ENCODE measurements at places on chromosomes 7 and 10.
A peak's percentile ranks its signal among the peaks of the same experiment; 100 is the strongest.

GRCh38 chr10:66924674-66925345 is 1.0 kb upstream of the LRRTM3 start:
- DNase-seq, result no peak

GRCh38 chr10:74223755-74224529 is 72.9 kb downstream of the ADK start:
- no peak for DNase-seq

GRCh38 chr7:954330-955238 is at the start of gene ADAP1:
ADAP1 (minus strand) TSS chr7:954680; CDS start chr7:954477, 203 bp downstream.
- no peak for DNase-seq

DNA sequence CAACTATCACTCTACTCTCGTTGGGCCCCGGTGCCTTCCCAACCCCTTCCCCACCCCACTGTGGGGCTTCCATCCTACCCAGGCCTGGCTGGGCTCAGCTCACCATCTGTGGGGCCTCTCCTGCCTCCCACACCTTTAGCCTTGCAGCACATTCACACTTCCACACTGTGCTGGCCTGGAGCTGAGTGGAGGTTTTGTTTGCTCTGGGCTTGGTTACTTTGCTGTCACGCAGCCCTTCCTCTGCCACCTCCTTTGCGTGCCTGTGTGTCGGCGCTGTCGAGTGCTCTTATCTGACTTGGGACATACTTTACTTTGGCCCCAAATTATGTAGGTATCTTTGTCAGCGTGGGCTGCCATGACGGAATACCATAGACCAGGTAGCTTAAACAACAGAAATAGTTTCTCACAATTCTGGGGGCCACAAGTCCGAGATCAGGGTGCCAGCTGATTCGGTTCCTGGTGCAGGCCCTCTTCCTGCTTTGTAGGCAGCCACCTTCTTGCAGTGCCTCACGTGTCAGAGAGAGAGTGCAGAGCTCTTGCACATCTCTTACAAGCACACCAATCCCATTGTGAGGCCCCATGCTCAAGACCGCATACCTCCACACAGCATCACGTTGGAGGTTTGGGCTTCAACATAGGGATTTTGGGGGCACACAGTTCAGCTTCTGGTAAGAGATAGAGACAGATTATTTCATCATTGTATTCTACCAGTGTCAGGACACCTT is 89.0 kb downstream of the CUL1 start:
- DNase-seq, result no peak

- no peak for DNase-seq
Observed at GRCh38 chr7:55470261-55470660, 102.0 kb downstream of the VOPP1 start.

- DNase-seq, result no peak
Observed at GRCh38 chr7:158951725-158952124, 95.4 kb downstream of the DYNC2I1 start.

GRCh38 chr7:78218876-78219275 is 420.3 kb downstream of the PHTF2 start:
- DNase-seq, result no peak

GRCh38 chr7:151586531-151587260 is 67.0 kb upstream of the RHEB start:
- no peak for DNase-seq

DNA sequence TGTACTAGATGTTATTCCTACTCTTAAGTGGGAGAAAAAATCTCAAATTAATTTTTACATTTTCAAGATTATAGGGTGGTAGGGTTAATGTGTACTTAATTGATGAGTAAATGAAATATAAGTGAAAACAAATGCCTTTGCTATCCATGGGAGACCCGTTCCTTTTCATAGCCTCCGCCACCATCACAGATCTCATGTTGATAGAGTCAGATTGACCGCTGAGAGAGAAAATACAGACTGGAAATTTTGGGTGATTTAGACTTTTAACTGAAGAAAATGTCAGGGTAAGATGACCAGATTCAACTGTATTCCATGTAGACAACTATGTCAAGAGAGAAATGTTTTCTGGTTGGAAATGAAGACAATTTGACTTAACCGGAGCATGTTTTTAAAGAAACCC is 446.2 kb downstream of the AUTS2 start:
- no peak for DNase-seq

GRCh38 chr10:122495406-122496340 is 34.3 kb downstream of the HTRA1 start:
- DNase-seq, result peak; percentile 36

- no peak for DNase-seq
Observed at GRCh38 chr10:78627254-78627795, 441.4 kb upstream of the ZMIZ1 start.

GRCh38 chr7:44269417-44269816 is 56.0 kb downstream of the CAMK2B start:
- DNase-seq, result no peak

DNA sequence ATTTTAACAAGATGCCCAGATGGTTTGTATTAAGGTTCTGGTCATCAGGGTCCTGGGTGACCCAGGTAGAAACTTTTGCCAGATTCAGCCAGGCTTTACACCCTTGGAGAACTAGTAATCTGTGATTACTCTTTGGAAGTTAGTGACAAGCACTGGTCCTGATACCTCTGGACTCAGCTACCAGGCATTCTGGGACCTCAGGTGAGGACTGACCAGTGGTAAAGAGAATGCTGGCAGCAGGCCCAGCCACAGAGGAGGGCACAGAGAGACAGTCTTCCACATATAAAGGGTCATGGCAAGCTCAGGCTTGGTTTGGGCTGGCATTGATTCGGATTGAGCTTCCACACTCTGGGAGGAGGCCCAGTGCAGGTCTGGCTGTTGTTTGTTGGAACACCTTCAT is 112.0 kb upstream of the CHST15 start:
- no peak for DNase-seq

DNA sequence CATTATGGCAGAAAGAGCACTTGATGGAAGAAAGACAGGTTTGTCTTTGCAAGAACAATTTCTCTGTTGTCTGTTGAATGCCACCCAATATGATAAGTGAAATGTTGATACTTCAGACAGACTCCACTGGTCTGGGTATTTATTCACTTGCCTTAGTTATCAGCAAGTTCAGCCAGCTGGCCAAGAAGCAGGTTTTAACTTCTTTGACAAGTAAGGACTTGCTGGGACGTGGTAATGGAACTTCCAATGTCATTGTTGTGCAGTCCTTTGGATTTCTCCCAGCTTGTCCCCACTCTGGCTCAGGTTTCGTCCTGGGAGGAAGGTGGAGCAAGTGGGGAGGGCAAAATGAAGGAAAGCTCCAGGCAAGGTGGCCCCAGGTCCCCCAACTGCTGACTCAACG is 497.4 kb downstream of the RPS24 start:
- DNase-seq, result no peak

- peak; percentile 73 for DNase-seq
Observed at GRCh38 chr10:76190634-76191270, 759.3 kb downstream of the LRMDA start.

GRCh38 chr7:16066805-16067459 is 354.4 kb downstream of the CRPPA start:
- no peak for DNase-seq

DNA sequence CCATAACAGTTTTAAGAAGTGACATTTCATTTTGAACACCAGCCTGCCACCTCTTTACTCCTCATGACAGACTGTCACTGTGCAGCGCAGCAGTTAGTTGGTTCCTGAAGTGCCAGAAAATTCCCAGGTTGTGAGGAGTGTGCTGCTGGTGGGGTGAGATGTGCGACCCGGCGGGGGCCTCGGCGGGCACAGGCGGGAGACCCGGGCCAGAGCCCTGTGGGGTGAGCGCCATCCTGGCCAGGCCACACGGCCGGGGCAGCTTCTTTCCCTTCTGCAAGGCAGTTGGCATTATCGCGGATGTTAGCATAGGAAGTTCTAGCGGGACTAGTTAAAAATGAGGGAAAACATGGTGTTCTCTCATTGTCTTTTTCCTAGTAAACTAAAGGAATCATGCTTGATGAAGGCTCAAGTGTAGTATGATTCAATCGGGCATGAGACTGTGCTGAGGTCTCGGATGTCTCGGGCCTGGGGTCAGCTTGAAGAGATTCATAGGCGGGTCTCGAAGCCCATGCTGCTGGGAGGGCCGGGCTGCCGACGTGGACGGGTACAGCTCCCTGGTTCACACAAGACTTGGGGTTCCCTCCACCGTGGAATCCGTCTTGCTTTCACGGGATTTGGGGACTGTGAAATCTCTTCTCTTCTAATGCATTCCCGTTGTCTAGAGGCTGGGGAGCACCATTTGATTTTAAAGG is 56.1 kb downstream of the MGMT start:
- DNase-seq, result no peak

GRCh38 chr7:15831606-15832005 is 145.1 kb upstream of the MEOX2 start:
- no peak for DNase-seq

GRCh38 chr7:135403302-135403701 is 106.6 kb downstream of the CNOT4 start:
- no peak for DNase-seq

GRCh38 chr10:70331486-70332268 is 47.9 kb upstream of the NPFFR1 start:
- peak; percentile 85 for DNase-seq

GRCh38 chr7:12770227-12770975 is 83.0 kb downstream of the ARL4A start:
- DNase-seq, result no peak

DNA sequence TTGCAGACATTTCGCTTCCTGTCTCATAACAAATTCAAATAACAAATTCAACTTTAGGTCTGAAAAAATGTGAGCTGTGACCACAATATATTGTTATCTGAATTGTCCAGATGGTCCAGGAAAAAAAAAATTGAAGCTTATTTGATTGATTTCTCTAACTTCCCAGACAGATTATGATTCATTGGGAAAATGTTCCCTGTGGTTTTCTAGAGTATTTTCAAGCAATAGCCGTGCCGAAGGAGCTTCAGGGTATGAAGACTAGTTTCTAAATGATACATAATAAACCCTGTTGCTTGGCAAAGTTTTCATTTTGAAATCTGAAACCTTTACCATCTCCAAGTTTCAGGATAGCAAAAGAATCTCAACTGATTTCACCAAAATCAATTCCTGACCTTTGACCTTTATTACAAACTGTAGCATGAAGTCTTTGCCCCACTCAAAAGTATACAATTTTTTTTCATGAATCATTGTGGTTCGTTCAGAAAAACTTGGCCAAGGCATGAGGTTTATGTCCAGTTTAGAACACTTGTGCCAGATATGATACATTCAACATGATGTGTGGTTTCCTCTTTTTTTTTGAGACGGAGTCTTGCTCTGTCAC is 109.9 kb downstream of the JCAD start:
- DNase-seq, result no peak

DNA sequence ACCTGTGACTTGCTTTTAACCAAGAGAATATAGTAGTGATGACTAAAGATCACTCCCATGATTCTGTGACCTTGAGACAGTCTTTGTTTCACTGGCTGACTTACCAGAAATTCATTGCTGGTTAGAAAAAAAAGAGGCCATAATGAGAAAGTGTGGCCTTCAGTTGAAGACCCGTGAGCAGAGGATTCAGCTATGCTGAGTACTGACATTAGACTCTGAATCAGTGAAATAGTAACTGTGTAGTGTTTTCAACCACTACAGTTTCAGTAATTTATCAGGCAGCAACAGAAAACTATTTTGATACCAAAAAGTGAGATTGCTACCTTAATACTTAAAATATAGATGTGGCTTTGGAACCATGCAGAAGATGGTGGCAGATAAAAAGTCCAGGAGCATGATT is 298.0 kb upstream of the KCND2 start:
- no peak for DNase-seq

- no peak for DNase-seq
Observed at GRCh38 chr10:73576890-73577591, 14.1 kb downstream of the USP54 start.

DNA sequence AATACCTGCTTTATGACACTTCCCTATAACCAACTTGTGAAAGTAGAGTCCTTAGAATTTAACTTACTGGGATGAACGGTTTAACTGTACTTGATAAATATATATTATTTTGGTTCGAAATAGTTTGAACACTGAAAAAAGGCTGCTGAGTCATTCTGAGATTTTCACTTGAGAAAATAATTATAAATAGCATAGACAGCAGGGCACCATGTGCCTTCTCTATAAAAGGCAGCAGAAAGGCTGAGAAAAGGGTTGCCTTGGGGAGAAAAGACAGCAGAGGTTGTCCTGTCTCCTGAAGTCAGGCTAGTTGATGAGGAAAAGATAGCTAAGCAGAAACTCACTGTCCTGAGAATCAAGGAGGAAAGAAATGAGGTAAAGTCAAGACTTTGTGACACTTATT is 92.4 kb downstream of the CTTNBP2 start:
- DNase-seq, result no peak

GRCh38 chr10:118592675-118593330 is 2.6 kb downstream of the PRLHR start:
- peak; percentile 99 for DNase-seq

GRCh38 chr7:31647511-31647910 is 39.5 kb upstream of the PPP1R17 start:
- no peak for DNase-seq

DNA sequence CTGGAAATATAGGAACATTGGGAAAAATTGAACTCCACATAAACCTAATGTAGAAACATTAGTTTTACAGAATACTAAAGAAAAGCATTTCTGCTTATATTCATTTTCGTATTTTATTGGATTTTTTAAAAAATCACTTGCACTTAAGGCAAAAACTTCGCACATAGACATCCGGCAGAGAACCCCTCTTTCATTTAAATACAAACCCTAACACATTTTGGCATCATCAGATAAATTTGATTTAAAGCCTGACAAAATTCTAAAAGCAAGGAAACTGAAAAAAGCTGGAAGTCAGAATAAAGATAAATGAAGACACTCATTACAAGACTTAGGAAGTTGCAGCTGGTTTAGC is 396 bp upstream of the EXOC4 start:
- DNase-seq, result no peak

- DNase-seq, result no peak
Observed at GRCh38 chr7:143216151-143216550, 5.7 kb upstream of the TAS2R40 start.

GRCh38 chr10:86687750-86688149 is 19.4 kb downstream of the LDB3 start:
- no peak for DNase-seq

DNA sequence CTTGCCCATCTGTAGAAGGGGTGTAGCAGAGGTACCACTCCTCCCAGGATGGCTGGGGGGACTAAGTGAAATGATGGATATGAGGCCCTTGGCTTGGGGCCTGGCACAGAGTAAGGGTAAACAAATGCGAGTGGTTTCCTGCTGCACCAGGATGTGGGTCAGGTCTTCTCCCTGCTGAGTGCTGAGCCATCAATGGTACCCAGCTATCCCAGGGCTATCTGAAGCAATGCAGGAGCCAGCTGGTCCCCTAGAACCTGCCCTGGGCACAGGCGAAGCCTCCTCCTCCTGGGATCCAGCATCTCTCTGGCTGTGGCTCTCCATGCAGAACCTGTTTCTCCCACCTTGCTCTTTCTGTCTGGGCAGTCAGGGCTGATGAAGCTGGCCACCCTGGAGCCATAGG is 20.9 kb upstream of the GOLGA7B start:
- peak; percentile 36 for DNase-seq

DNA sequence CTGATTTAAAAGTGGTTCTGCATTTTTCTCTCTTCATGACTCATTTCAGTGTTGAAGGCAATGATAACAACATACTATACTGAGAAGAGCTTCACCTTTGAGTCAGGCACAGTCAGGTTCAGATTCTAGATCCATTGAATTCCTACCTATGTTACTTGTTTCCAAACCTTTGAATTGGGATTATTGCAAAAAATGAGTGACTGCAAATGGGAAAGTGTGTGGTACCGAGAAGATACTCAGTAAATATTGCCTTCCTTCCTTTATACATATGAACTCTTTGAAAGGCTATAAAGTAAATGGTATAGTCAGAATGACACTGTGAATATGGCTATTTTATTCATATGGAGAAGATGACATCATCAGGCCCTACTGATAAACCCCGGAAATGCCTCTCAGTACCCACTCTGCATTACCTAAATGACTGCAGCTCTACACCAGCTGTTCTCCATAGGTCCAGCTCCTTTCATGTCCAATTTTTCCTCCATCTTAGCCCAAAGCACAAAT is 66.7 kb upstream of the FGL2 start:
- no peak for DNase-seq

All from DMS153 (cell line).